ENCODE measurements at places on chromosomes 5 and 9.

- peak; percentile 62 for DNase-seq
Measured at GRCh38 chr5:126354012-126354857, 69.0 kb upstream of the GRAMD2B start.

DNA sequence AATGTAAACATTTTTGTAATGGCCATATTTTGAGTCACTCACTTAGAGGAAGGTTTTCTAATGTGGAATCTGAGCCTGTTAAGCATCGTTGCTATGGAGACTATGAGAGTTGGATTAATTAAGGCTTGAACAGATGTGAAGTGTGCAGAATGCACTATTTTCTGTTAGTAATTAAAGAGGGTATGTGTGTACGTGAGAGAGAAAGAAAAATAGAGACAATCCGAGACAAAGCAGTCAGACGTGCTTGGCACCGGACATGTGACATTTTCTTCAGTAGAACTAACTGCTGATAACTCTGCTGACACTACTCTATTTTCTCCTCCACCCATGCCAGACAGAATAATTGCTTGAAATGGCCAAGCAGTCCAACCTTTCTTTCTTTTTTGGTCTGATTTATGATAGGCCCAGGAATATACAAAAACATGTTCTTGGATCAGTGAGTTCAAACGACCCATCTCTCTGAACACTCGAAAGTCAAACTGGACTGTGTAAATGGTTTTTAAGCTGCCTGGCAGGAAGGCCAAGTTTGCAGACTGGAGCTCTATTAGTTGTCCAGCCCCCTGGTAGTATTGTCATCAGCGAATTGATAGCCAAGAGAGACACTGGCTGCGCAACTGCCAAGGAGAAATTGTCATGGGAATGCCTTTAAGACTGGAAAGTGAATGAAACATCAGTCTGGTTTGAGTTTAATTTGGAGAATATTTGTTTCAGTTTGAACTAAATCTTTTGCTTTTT is 322.1 kb downstream of the ARHGEF28 start:
- DNase-seq, result no peak

- DNase-seq, result no peak
Measured at GRCh38 chr5:78803353-78803752, 154.8 kb upstream of the LHFPL2 start.

GRCh38 chr9:33964086-33964768 is 84.5 kb downstream of the UBAP2 start:
- DNase-seq, result no peak

- DNase-seq, result no peak
Measured at GRCh38 chr9:133653638-133654037, 17.5 kb downstream of the DBH start.
